ENCODE measurements at places on chromosomes 2 and 18.

DNA sequence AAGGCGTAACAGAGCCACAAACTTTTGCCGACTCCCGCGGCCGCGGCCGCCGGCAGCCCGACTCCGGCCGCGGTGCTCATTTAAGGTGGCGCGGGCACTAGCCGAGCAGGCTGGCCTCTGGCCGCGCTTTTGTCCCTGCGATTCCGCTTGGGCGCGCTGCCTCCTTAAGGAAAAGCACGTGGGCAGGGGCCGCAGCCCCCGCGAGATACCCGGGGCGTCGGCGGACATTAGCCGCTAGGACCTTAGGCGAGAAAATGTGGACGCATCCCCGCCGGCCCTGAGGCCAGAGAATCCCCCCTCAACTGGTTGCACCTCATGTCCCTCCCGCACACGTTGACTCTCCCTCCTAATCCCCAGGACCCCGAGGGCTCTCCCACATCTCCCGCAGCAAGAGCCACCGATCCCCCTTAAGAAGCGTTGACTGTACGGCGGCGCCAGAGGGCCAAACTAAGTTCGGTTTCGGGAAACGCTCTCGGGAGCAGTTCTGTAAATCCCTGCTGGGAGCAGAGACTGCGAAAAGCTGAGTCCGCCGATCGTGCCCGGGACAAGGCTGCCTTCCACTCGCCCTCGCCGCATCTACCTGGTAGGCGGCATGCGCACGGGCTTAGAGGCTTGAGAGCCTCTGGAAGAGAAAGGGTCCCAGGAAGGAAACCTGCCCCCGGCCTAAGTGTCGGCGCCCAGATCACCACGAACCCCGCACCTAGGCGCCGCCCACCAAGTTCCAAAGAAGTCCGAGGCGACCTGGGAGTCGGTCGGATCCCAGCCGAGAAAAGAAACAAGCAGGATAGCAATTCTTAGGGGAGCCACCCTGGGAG lies 1.8 kb upstream of the SATB2 start:
- DNase-seq, result peak; percentile 95

DNA sequence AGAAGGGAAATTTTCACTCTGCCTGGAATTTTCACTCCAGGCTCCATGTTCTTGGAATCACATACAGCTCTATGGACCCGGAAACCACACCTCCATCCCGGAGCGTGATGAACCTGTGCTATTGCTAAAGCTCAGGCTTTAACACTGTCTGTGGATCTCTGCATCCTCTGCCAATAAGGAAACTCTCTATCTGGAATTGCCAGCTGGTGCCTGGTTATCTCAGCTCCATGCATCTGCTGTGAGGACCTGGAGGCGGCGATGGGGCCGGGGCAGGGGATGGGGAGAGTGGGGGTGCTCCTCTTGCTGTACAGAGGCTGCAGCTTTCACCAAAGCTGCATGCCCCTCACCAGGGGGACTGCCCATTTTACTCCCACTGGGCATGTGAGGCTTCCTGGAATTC lies 754.0 kb upstream of the SOX11 start:
- DNase-seq, result no peak

DNA sequence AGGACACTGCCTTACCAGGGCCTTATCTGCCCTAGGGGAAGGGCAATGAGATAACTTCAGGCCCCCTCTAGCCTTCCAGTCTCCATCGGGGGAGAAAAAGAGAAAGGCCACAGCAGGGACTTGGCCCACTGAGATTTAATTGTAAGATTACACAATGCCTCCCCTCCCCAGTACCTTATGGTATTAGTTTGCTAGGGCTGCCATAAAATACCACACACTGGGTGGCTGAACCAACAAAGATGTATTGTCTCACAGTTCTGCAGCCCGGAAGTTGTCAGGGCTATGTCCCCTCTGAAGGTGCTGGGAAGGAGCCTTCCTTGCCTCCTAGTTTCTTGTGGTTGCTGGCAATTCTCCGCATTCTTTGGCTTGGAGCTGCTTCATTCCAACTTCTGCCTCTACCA lies 34.8 kb upstream of the SPATA3 start:
- DNase-seq, result peak; percentile 56

DNA sequence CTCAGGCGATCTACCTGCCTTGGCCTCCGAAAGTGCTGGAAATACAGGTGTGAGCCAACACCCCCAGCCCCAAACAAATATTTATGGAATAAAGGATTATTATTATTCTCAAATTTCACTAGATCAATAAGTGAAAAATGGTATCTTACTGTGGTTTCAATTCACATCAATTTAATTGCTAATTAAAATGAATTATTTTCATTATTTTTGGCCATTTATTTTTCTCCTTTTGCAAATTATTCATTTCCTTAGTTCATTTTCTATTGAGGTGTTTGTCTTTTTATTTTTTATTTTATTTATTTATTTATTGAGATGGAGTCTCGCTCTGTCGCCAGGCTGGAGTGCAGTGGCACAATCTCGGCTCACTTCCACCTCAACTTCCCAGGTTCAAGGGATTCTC lies 11.9 kb upstream of the HS6ST1 start:
- no peak for DNase-seq

GRCh38 chr18:37483221-37483971 lies 82.2 kb downstream of the CELF4 start:
- DNase-seq, result peak; percentile 14

DNA sequence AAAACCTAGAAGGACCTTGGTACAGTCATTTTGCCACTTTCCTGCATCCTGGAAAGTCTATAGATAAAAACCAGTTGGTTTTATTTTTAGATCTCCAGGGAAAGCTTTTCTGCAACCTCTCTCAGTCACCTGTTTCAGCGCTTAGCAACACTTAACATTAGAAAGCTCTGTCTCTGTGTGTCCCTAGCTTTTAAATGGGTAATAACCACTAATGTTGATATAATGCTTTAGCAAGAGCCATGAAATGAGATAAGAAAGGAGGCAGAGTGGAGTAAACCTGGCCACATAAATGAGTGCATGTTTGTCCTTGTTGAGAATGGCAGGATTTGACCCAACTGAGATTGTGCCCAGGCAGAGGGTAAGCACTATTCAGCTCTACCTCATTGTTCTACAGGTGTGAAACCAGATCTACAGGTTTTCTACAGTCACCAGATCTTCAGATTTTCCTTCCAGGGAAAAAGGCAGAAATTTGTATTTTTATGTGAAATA lies 44.8 kb downstream of the MARCHF4 start:
- no peak for DNase-seq

GRCh38 chr18:23340661-23341060 lies 112.4 kb upstream of the RIOK3 start:
- no peak for DNase-seq

DNA sequence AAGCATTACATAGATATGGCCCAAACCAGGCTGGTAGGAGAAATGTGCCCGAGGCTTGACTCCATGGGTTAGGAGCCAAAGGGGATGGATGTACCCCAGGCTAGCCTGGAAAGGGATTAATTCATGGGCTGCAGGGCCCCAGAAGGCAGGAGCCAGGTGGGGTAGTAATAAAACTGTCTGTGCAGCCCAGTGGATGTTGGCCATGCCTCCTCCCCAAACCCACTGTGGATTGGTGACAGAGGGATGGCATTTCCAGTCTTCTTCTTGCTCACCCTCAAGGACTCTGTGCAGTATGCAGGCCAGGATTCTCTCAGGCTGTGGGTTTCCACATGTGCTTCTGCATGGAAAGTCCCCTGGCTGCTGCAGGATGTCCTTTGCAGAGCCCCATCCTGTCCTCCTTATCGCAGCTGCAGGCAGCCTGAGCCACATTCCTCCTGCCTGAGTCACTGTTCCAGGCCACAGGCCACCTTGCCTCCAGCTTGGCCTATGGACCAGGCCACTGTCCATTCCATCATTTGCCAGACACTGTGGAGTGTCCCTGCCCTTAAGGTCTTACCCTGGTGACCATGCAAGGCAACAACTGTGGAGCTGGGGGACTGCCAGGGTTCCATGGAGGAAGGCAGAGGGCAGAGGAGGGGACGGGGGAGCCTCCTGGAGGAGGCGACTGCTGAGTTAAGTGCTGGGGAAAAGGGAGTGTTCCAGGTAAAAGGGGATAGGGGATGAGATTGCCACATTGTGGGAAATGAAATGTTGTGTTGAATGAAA lies 38.9 kb downstream of the INO80C start:
- DNase-seq, result peak; percentile 52

DNA sequence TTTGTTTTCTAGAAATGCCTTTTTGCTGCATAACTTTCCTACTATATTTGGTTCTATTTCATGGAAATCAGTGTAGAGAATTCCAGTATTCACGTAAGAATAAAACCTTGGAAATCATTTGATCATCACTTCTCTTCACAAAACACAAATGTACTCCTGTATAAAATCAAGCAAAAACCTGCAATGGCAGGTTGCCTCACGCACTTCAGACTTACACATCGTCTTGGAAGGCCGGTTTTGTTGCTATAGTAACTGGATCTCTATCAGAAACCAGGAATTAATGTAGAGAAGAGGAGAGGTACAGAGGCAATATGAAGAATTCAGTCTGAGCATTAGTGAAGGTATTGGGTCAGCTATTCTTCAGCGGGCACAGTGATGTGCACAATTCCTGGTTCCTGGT lies 370.7 kb upstream of the CYRIA start:
- no peak for DNase-seq

GRCh38 chr2:112692918-112693317 lies 27.9 kb upstream of the NT5DC4 start:
- DNase-seq, result no peak

DNA sequence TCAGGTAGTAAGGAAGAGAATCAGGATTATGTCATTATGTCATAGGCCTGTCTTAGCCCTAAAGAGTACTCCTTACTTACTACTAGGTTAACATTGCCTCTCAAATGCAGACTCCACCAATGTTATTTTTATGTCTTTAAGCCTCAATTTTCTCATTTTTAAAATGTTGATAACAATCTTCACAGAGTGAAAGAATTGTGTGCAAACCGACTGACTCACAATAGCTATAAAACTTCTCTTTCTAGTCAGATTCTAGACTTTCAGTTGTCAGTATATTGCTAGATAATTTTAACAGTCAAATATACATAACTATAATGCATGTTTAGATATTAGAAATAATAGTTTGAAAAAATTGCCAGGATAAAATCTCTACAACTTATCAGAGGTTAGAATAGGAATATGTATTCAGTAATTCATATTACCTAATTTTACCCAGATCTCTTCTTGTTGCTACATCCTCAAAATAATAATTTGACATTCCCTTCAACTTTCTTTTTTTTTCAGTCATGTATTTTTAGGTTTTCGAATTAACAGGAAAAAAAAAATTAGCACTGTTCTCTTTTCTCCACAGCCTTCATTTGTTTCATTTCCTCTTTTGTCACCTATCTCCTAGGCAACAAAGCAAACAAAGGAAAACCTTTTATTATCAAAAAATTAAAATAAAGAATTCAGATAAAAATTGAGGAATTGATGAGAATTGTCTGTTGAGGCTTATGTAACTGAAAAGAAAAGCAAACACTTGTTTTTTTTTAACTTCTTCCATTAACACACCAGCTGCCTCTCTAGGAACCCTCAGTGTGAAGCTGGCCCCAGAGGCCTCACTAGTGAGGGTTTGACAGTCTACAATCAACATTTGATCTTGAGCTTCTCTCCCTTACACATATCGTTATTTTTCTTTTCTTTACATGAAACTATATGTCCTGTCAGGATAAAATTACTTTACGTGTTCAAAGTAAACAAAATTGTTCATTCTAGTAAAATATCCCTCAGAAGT lies 279.0 kb downstream of the CALCRL start:
- no peak for DNase-seq

GRCh38 chr2:71048096-71048495 lies 20.4 kb upstream of the NAGK start:
- DNase-seq, result no peak

- DNase-seq, result no peak
Observed at GRCh38 chr2:113765276-113765675, 8.8 kb upstream of the SLC35F5 start.

DNA sequence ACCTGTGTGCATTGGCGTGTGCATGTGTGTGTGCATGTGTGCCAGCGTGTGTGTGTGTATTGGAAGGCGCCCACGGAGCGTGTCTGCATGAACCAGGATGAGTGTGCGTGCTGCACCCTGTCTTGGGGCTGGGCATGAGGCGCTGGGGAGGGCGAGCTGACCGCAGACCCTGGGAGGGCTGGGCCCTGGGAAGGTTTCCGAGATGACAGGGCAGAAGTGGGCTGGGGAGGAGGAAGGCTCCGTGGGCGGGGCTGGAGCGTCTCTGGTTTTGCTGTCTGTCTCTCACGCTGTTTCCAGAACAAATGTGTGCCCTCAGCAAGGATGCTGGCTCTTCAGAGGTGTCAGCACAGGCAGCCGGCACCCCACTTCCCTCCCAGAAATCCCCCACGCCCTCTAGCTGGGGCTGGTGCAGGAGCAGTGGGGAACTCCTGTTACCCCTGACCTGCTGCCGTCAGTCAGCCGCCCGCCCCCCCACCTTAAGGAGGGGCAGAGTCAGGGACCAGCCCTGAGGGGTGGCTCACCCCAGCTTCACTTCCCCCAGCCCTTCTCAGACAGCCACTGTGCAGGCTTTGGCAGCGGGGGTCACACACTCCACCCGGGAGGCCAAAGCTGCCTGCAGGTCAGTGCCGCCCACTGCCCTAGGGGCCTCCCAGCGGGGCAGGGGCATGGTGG lies at the start of gene GPR35:
GPR35 (plus strand) TSS at position 531 of the 672 bp plus-strand sequence. CDS start 4,473 bp downstream, outside the sequence.
- DNase-seq, result peak; percentile 77

GRCh38 chr2:30236591-30237238 lies 5.4 kb downstream of the LBH start:
- no peak for DNase-seq

DNA sequence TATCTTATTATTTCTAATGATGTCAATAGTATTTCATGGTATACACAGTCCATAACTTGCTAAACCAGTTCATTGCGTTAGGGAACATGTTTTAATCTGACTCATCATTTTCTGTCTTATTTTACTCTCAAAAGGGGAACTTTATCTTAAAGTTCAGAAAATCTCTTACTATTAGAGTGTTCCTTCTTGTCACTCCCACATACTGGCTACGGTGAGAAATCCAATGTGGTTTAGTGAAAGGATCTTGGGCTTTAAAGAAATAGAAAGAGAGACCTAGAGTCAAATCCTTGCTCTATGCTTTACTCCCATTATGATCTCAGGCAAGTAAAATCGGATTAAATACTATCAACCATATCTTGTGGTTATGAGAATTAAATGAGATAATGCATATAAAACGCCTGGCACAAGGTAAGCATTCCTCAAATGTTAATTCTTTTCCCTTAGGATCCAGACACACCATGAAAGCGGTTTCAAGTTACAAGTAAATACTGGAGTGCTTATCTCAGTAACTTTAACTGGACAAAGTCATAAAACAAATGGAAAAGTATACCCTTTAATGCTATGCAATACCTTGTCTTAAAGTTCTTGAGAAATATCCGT lies 576.0 kb downstream of the ARHGAP15 start:
- peak; percentile 70 for DNase-seq

All from fibroblast of upper back skin (primary cell).